Gastrocnemius medialis (tissue), 4 donors: ENCODE measurements at places on chromosomes 6 and 20.

DNA sequence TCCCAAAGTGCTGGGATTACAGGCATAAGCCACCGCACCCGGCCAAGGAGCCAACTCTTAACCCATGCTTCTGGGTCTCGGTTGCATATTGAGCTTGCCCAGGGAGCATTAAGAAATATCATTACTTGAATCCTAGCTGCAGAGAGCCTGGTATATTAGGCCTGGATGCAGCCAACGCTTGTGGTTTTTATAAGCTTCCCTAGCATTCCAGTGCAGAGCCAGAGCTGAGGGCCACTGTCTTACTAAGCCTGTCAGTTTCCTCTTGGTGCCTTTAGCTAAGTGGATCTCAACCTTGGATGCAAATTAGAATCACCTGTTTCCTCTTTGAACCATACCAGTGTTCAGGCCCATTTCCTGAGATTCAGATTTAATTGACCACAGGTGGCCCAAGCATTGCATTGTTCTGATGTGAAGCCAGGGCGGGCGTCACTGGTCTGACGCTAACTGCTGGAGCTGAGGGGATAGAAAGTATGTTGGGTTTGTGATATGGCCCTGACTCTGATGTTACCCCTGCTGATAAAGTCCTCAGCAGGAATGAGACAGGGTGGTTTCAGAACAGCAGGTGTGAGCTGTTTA, 76.3 kb downstream of the BTBD3 start:
- no peak for DNase-seq

DNA sequence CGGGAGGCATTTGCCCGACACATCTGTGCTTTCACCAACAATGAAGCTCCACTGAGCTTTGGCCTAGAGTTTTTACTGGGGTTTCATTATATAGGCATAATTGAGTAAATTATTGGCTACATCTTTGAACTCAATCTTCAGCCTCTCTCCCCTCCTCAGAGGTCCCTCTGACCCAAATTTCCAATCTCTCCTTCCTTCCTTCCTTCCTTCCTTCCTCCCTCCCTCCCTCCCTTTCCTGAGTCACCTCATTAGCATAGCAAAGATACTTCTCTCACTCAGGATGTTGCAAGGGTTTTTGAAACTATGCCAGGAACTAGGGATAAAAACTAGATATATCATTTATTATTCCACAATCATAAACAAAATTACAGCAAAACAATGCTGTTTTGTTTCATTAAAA, 238.2 kb upstream of the PRND start:
- no peak for DNase-seq

DNA sequence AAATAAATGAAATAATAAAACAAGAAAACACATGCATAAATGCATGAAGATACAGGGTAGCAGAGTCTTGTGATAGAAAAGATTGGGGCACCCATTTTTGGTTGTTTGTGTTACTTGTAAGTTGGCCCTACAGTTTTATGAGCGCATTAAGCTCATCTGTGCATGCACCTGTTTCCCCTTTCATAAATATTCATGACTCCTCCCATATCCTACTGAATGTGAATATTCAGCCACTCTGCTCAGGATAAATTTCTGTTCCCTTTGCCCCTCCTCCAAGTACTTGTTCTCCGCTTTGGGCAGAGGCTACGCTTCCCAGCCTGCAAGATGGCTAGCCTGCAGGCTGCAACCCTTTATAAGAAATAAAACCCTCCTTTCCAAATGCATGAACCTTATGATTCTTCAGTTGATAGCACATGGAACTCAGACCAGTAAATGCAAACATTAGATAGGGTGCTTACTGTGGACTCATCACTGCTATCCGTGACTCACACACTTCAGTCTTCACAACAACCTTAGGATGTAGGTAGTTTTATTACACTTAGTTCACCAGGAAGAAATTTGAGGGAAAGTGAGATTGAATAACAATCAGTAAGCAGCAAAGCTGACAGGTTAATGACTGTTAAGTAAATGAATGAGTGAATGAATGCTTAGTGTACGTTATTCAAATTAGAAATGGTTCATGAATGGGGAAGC, 15.0 kb downstream of the ALDH8A1 start:
- no peak for DNase-seq

GRCh38 chr20:48382304-48382703, 445.5 kb downstream of the PREX1 start:
- DNase-seq, result no peak

DNA sequence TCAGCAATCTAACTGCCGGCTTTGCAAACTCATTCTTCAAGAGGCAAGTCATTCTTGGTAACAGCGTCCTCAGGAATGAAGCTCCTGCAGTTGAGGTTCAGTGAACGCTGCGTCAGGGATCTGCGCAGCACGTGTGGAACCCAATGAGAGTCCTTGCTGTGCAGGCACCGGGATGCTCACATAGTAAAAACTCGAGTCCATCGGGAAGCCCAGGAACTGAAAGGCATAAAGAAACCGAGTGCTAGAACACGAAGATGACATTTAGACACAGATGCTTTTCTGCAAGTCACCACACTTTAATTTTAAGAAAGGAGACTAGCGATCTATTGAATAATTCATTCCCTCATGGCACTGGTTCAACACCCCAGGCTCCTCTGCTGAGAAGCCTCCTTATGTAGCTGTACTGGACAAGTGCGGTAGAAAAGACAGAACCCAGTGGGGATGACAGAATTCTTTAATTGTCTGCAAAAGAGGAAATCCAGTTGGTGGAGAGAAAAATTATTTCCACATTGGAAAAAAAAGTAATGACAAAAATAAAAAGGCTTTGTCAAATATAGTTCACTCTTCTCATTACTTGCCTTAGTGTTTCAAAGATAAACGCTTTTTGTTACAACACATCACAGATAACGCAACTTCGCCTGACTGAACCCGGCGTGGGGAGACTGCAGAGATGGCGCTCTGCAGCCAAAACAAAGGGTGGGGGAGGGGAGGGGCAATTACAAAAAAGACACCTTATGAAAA, 1.9 kb upstream of the AFDN start:
- no peak for DNase-seq

- DNase-seq, result no peak
Observed at GRCh38 chr6:75096966-75097365, 108.9 kb downstream of the COL12A1 start.

DNA sequence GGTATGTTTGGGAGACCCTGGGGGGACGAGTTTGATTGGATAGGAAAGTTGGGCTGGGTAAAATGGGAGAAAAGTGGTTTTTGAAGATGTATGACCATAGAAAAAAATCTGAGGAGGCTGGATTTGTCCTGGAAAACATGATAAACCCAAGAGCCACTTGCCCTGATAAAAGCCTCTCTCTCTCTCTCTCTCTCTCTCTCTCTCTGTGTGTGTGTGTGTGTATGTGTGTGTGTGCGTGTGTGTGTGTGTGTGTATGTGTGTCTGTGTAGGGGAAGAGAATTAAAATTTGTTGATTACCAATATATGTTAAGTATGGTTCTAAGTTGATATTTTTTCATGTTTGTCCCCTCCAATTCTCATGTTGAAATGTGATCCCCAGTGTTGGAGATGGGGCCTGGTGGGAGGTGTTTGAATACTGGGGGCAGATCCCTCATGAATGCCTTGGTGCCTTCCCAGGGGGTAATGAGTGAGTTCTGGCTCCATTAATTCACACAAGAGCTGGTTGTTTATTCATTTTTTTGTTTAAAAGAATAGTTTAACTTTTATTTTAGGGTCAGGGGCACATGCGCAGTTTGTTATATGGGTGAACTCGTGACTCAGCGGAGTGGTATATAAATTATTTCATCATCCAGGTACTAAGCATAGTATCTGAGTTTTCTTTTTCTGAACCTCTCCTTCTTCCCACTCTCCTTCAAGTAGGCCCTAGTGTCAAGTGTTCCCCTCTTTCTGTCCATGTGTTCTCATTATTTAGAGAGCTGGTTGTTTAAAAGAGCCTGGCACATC, 208.8 kb downstream of the TFAP2B start:
- DNase-seq, result no peak

GRCh38 chr6:28657769-28658465, 132.2 kb downstream of the GPX5 start:
- DNase-seq, result no peak

DNA sequence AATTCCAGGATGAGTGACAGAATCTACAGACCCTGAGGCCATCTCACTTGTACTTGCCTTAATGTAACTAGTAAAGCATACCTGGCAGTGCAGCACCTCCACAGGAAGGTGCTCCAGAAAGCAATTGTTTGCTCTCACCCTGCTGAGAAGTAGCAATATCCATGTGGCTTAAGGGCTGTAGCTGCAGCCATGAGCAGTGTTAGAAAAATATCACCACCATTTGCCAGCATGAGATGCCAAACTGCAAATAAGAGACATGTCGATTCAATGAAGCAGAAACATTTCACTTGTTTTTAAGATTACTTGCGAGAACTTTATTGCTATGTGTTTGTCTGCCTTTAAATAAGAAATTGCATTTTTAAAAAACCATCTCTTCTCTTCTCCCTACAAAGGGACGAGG, 151.5 kb downstream of the PRL start:
- no peak for DNase-seq

DNA sequence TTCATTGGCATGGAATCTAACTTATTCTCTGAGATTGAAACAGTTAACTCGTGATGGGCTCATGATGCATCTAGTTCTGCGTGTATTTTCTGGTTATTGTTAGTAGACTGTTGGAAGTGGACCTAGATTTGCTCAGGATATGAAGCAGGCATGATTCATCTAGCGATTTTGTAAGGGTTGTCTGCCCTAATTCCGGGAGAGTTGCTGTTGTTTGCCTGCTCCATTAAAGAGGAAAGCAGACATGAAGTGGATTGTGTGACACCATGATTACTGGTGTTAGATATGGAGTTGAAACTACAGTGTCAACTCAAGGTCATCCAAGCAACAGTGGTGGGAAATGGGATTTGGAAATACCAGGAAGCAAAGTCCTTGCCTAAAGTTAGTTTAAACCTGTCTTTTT, 41.0 kb downstream of the SOX4 start:
- DNase-seq, result no peak

DNA sequence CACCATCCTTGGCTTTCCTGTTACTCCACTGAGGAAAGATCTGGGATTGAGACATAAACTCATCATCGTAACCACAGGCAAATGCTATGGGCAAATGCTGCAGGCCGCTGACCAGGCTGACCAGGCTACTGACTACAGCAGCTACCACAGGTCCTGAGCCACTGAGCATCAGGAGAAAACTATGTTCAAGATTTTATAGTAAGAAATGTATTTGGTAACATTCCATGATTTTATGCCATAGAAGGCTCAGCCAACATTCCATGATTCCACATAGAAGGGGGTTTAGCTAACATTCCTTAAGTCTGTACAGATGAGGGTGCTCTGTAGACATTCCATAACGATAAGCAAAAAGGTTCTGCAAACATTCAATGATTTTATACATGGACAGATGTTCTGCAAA, 16.1 kb upstream of the B4GALT5 start:
- no peak for DNase-seq

DNA sequence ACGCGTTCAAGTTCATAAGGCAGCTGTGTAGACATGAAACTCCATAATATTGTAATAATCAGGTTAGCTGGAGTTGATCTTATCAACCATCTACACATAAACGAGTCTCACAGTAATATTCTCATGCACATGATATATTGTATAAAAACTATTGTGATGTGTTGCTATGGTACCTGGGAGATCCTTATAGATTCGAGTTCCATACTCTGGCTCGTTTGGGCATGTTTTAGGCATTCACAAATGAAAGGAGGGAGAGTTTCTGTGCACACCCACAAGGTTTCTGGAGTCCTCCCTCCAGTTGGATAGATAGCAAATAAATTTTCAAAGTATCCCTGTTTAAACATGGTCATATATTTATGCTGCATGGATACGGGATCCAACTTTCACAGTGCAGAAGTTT, 567.5 kb upstream of the SLC35B3 start:
- DNase-seq, result no peak

DNA sequence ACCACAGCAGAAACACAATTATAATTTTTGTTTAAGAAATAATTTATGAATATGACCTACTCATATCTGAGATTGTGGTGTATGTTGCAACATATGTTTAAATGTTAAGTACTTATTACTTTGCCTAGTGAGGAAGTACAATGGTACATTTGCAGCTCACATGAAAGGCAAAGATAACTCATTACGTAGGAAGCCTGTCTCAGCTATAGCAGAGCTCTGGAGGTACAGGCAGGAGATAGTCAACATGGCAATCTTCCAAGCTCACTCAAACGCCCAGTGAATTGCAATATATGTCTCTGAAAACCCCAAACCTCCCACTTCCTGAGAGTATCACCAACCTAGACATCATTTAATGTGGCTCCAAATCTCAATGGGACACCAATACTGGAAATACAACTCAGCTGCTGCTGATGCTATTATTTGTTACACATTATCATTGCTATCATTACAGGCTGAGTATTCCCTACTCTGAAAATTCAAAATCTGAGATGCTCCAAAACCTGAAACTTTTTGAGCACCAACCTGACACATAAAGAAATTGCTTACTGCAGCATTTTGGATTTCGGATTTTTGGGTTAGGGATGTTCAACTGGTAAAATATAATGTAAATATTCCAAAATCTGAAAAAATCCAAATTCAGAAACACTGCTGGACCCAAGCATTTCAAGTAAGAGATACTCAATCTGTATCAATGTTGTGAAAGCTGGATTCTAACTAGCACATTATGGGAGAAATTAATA, 25.1 kb upstream of the GSTA4 start:
- DNase-seq, result no peak

DNA sequence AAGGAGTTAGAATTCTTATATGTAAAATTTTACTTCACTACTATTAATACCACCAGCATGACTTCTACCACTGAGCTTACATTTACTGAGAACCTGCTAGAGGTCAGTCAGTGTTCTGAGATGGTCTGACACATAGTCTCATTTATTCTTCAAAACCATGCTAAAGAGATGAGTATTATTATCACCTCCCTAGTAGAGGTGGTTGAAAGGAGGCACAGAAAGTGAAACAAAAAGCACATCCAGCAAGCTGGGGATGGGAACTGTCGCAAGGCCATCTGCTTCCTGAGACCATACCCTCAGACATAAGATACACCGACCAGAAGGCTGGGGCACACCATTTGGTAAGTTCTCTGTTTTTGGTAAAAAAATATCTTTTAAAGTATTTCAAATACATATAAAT, 137.7 kb downstream of the INSM1 start:
- DNase-seq, result no peak

DNA sequence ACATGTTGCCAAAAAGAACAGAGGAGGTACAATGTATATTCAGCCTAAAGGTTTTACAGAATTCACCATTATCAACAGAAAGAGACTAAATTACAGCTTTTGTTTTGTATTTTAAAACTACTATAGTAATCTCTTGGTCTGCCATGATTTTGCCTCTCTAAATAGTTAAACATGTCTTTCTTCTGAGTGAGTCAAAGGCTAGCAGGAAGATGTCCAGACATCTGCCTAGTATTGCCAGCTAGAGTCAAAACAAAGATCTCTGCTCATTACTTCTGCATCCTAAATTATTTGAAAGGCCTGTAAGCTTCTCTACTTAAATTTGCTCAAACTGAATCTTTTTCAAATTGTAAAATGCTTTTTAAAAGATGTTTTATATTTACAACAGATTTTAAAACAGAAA, 8.8 kb downstream of the ASF1A start:
- DNase-seq, result no peak

GRCh38 chr6:87184762-87185250, 29.4 kb downstream of the ZNF292 start:
- no peak for DNase-seq

GRCh38 chr20:54234991-54235390, 27.1 kb downstream of the PFDN4 start:
- DNase-seq, result no peak
